ENCODE measurements at places on chromosomes 6 and 20.

DNA sequence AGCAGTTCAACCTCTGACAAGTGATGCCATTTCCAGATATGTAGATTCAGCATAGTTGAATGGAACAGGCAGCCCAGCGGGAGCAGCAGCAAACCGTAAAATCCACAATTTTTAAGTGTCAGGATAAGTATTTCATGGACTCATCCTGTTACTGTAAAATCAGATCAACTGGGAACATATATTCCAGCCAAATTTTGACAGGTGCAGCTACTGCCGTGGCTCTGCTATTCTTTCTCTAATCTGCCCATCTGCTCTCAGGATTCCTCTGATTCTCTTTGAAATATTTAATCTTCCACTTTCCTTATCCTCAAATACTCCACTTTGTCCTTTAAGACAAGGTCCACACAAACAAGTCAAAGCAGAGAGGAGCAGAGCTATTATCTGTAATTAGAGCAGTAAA is 245.4 kb upstream of the ASCC3 start:
- DNase-seq, result no peak

GRCh38 chr20:22720206-22720605 is 135.8 kb upstream of the FOXA2 start:
- DNase-seq, result no peak

DNA sequence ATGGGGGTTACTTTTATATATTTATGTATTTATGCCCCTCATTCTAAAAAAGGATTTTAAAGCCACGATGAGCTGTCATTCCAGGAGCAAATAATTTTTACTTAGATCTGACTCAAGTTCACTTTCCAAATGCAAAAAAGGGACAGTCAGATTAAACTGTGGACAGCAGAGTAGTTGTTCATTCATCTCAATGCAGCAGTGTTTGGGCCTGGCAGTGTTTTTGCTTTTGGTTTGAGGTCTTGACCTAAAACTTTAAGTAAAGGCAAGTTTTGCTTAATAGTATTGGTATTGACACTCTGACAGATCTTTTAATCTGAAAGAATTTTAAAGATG is 13.9 kb downstream of the JARID2 start:
- no peak for DNase-seq

GRCh38 chr6:35317483-35318195 is 20.0 kb downstream of the DEF6 start:
- DNase-seq, result peak; percentile 54

- DNase-seq, result no peak
Measured at GRCh38 chr20:1436263-1436662, 30.4 kb downstream of the NSFL1C start.
